ENCODE measurements at places on chromosomes 1 and 21. TPM values are rescaled to one million over a fixed set of nuclear protein-coding genes. Genes with fewer than 3 reads are reported as not detected.

Gene FNBP1L
- polyA plus RNA-seq, result 23.3 TPM

Gene ATG4C
- polyA plus RNA-seq, result 1.7 TPM

Gene PCBP3
- polyA plus RNA-seq, result 0.06 TPM

Gene UBXN11
- polyA plus RNA-seq, result 14.8 TPM

Gene NT5C1A
- not detected for polyA plus RNA-seq

Gene ETV3L
- polyA plus RNA-seq, result not detected

Gene SPRR5
- not detected for polyA plus RNA-seq

Gene POU3F1
- polyA plus RNA-seq, result not detected

Gene GBP6
- not detected for polyA plus RNA-seq

Gene TFF3
- 1.8 TPM for polyA plus RNA-seq

Gene URB1
- polyA plus RNA-seq, result 8.0 TPM

Gene LORICRIN
- polyA plus RNA-seq, result not detected

Gene ZNF436
- polyA plus RNA-seq, result 6.5 TPM

Gene TMEM79
- polyA plus RNA-seq, result 4.8 TPM

Gene EDARADD
- polyA plus RNA-seq, result not detected

Gene SHISAL2A
- not detected for polyA plus RNA-seq

Gene KRTAP19-3
- polyA plus RNA-seq, result not detected

Gene CORT
- not detected for polyA plus RNA-seq

Gene HES2
- 3.7 TPM for polyA plus RNA-seq

Gene ALDH9A1
- 15.2 TPM for polyA plus RNA-seq

Gene HLCS
- polyA plus RNA-seq, result 4.4 TPM

Gene ALPL
- 0.92 TPM for polyA plus RNA-seq

Gene ATP1A2
- not detected for polyA plus RNA-seq

Gene RNU1-3
- under 0.01 TPM for polyA plus RNA-seq

Gene ANGPTL7
- polyA plus RNA-seq, result not detected

Gene FCMR
- not detected for polyA plus RNA-seq

Gene ADAMTS5
- polyA plus RNA-seq, result not detected

Gene S100A2
- 3.9 TPM for polyA plus RNA-seq

Gene ADORA3
- 0.03 TPM for polyA plus RNA-seq

Gene C8B
- polyA plus RNA-seq, result not detected

Gene TEX38
- polyA plus RNA-seq, result not detected

Gene LEFTY2
- 0.03 TPM for polyA plus RNA-seq

Gene CDK18
- 0.17 TPM for polyA plus RNA-seq

Gene UHMK1
- polyA plus RNA-seq, result 6.8 TPM

Gene ORC1
- 5.6 TPM for polyA plus RNA-seq
